Activated naive CD4-positive, alpha-beta T cell treated with anti-CD3 and anti-CD28 coated beads, Interleukin-2, amount 50 U/mL, for 72 hours (primary cell): ENCODE measurements at places on chromosomes 1 and 21.
A peak's percentile ranks its signal among the peaks of the same experiment; 100 is the strongest.

GRCh38 chr1:233238884-233239431 lies 56.6 kb downstream of the PCNX2 start:
- no peak for DNase-seq

- no peak for DNase-seq
Observed at GRCh38 chr21:44815852-44816628, 1.8 kb downstream of the SUMO3 start.

DNA sequence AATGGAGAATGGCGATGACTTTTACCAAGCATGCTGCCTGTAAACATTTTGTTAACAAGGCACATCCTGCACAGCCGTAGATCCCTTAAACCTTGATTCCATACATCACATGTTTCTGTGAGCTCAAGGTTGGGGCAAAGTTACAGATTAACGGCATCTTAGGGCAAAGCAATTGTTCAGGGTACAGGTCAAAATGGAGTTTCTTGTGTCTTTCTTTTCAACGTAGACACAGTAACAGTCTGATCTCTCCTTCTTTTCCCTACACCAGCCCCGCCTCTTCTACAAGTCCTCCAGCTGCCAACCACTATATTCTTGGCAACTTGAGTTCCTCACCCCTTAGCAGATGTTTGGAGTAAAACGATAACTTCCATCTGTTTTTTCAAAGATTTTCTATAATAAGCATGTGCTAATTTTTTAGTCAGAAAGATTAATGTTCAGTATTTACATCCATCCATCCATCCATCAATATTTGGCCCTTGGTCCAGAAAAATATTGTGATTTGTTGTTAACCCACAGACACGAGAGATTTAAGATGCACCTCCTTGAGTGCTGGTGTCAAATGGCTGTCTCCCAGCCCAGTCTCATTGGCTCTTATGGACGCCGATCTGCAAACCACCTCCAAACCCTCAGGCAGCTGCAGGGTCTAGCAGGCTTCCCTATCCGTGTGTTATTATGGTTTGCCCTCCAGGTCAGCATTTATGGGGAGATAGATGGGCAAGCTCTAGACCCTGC lies 3.8 kb downstream of the DNALI1 start:
- DNase-seq = no peak

- DNase-seq = no peak
Observed at GRCh38 chr1:117359561-117360289, 7.5 kb upstream of the MAN1A2 start.

DNA sequence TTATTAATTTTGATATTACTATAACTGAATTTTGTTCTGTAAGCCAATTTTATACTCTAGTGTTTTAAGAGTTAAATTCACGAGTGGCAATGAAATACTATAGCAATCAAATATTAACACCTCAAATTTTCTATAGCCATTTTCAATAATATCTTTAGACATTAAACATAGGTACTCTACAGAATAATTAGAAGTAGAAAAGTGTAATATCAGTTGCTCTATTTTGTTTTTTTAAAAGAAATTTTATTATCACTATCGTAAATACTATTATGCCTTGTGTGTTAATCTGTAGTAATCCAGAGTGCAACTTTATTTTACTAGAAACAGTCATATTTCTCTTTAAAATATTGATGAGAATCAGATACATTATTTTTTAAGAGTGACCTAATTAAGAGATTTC lies 691.2 kb downstream of the USP25 start:
- no peak for DNase-seq

- no peak for DNase-seq
Observed at GRCh38 chr1:233738850-233739249, 124.9 kb downstream of the KCNK1 start.

DNA sequence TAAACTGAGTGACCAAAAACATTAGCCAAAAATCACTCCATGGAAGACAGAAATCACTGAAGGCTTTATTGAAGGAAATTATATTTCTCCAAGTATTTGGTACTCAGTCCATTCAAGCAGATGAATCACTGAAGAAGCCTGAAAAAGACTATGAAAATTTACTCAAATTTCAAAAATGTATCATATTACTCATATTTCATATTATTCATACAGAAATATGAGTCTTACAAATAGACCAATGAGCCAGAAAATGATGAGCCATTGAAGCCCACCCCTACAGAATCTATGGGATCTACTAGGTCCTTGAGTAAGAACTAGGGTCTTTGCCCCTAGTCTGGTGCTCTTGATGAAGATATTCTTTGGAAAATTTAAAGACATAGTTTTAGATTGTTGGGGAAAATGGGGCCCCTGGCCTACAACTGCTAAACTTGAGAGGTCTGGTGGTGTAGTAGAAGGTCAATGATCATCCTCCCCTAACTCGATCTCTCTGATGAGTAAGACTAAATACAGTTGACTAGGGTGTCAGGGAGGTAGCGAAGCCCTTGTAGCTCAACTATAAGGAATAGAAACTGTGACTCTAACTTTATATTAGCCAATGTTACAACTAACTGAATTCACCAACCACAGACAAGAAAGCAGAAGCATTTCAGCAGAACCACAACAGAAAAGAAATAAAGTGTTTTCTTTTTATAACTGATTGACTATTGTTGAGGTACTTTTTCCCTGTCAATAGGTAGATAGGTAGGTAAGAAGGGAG lies 81.0 kb downstream of the NOTCH2 start:
- DNase-seq = peak; percentile 28

DNA sequence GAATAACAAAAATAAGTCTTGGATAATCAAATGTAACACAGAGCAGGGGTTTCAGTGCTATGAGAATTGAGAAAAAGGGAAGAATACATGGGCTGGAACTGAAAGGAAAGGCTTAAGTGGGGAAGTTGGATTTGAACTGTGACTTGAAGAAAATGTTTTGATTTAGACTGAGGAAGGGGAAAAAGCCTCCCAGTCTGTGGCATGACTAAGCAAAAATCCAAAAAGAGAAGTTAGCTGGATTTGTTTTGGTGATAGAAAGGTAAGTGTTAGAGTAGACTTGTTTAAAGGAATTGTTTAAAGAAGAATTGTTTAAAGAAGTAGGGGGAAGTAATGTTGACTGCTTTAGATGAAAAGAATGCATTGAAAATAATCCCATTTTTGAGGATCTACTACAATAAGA lies 46.0 kb downstream of the KCNK2 start:
- DNase-seq = no peak

DNA sequence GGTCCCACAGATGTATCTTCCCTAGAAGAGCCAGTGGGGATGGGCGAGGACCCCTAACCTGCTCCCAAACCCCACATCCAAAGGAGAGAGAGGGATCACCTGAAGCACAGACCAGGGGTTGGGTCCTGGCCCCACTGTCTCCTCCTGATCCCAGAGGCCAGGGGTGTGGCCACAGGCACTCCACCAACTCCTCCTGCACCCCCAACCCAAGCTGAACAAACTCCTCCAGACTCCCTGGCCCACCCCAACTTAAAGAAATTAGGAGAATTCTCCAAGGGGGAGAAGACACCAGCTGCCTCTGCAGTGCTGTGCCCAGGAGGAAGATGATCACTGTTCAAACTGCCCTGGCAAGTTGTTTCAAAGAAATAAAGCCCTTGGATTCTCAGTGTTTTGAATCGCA lies 4.5 kb upstream of the PRAMEF12 start:
- DNase-seq = no peak

GRCh38 chr1:199157494-199157893 lies 518.7 kb downstream of the PTPRC start:
- no peak for DNase-seq

- peak; percentile 56 for DNase-seq
Observed at GRCh38 chr1:16905868-16906702, 10.3 kb downstream of the RNU1-2 start.

- DNase-seq = no peak
Observed at GRCh38 chr1:205387845-205388244, 31.1 kb upstream of the KLHDC8A start.

GRCh38 chr1:3134381-3135072 lies 65.5 kb downstream of the PRDM16 start:
- no peak for DNase-seq

- no peak for DNase-seq
Observed at GRCh38 chr1:201378804-201379203, 1.3 kb upstream of the TNNT2 start.

DNA sequence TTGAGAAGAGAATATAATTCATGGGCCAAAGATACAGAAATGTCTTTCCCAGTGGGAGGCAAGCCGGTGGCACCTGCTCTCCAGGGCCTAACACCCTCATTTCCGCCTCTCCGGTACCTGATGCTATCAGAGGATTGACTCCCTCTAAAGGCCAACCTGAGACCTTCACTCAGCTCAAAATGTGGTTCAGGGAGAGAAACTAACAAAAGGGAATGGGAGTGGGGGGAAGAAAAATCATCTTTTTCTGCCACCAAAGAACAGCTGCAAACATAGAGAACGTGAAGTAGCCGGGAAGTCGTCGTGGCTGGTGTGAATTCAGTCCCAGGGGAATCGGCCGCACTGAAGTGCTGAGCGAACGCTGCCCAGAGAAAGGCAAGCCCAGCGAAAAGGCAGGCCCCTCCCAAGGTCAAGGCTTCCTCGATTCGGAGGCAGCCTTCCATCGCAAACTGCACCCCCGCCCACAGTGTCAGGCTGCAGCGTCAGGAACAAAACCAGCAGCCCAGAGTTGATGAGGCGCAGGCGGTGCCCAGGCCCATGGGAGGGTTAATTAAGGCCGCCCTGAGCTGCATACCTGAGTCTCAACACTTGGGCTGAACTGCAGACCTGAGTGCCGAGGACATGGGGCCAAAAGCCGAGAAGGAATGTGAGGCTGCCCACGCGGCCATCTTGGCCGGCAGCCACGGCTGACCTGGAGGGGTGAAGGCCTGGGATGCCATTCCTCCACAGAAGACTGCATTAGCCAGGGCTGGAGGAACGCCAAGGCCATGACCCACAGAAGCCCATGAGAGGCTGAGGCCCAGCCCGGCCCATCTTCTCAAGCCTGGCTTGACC lies 160.2 kb downstream of the PSMG1 start:
- no peak for DNase-seq

GRCh38 chr1:50604580-50604979 lies 181.3 kb upstream of the DMRTA2 start:
- DNase-seq = no peak

DNA sequence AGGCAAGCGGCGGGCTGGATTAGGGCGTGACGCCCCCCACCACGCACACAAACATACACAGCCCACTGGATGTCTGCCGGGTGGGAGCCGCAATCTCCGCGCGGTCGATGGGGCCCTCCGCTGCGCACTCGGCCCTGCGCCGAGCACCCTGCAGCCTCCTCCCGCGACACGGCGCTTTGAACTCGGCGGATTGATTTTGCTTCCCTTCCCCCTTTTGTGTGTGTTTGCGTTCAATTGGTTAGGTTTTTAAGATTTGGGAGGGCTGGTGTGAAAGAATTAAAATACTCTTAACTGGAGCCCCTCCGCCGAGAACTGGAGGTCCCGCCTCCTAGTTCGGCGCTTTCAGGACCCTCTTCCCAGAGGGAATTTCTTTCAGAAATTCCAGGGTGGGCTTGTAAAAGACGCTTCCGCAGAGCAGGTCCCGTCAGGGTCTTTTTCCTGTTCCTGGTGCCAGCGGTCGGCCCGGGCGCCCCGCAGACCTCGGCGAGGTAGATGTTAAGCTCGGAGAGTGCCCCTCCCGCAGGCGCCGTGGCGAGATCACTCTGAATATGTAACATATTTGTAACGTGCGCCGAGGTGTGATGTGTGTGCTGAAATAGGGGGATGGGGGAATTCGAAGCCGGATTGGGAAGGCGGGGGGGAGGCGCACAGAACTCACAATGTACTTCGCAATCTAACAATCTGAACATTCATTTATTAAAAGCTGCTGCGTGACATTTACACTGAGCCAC lies 8.0 kb upstream of the BARHL2 start:
- DNase-seq = no peak

- no peak for DNase-seq
Observed at GRCh38 chr21:41102281-41102680, 65.7 kb upstream of the BACE2 start.

GRCh38 chr1:199313444-199313843 lies 674.6 kb downstream of the PTPRC start:
- DNase-seq = no peak

DNA sequence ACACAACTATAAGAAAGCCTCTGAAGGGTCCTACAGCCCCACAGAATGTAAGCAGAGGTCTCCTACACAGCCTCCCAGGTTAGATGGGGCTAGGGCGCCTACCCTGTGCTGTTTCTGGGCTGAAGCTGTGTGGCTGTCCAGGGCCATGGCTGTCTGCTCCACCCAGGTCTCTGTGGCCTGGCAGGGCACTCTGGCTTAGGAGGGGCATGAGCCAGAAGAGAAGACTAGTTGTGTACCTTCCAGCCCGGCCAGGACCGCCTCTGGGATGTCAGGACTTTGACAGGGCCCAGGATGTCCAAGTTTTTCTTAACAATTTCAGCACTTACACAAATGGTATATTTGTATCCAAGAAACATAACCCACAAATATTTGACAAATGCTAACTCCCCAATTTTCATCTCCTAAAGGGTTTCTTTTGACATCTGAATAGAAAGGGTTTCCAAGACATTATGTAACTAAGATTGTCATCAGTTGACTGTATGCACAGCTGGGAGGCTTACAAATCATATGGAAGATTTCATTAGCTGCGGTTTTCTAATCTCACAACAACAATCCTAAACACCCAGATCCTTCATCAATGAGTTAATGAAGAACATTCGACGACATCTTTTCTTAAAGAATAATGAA lies 80.5 kb downstream of the HSF2BP start:
- no peak for DNase-seq

- no peak for DNase-seq
Observed at GRCh38 chr1:215377746-215378145, 189.4 kb upstream of the KCTD3 start.

GRCh38 chr1:78184460-78185072 lies 138.8 kb downstream of the GIPC2 start:
- DNase-seq = no peak

DNA sequence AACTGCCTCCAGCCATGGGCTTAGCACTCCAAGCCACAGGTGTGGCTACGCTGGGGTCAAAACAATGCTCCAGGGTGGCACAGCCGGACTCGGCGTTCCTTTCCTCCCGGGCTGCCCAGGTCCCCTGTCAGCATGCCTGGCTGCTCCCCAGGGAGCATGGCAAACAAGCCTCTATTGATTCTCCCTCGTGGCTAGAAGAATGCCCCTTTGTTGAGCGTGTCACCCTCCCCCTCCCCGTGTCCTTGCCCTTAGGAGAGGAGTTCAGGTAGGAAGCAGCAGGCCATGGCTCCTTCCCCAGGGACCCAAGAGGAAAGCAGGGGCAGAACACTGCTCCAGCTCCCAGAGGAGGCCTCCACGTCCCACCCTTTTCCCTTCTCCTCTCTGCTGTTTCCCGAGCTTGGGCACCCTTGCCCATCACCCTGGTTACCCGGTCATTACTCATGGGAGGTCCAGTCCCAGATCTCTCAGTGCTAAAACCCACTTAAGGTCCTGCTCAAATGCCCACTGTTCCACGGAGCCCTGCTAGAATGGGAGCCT lies 57.4 kb upstream of the CITED4 start:
- DNase-seq = no peak

- DNase-seq = no peak
Observed at GRCh38 chr1:103761896-103762295, 12.2 kb downstream of the AMY1C start.

DNA sequence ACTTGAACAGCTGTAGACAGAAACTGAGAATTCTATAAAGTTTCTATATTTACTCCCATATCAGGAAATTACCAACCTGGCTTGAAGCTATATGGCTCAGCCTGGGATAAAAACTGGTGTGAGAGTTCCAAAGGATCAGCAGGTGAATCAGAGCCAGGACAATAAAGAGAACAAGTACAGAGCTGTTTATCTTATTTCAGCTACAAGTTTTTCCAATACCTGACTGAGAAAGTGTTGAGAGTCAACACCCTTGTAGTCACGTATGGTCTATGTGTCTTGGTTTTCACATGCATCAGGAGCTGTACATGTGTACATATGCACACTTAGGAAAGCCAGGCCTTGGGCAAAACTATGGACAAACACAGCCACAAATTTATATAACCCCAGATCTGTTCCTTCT lies 40.7 kb upstream of the CXADR start:
- no peak for DNase-seq
